ENCODE measurements at places on chromosomes 2 and 18. TPM values are rescaled to one million over a fixed set of nuclear protein-coding genes. Genes with fewer than 3 reads are reported as not detected.

CRYGD gene
- not detected for total RNA-seq

DNA sequence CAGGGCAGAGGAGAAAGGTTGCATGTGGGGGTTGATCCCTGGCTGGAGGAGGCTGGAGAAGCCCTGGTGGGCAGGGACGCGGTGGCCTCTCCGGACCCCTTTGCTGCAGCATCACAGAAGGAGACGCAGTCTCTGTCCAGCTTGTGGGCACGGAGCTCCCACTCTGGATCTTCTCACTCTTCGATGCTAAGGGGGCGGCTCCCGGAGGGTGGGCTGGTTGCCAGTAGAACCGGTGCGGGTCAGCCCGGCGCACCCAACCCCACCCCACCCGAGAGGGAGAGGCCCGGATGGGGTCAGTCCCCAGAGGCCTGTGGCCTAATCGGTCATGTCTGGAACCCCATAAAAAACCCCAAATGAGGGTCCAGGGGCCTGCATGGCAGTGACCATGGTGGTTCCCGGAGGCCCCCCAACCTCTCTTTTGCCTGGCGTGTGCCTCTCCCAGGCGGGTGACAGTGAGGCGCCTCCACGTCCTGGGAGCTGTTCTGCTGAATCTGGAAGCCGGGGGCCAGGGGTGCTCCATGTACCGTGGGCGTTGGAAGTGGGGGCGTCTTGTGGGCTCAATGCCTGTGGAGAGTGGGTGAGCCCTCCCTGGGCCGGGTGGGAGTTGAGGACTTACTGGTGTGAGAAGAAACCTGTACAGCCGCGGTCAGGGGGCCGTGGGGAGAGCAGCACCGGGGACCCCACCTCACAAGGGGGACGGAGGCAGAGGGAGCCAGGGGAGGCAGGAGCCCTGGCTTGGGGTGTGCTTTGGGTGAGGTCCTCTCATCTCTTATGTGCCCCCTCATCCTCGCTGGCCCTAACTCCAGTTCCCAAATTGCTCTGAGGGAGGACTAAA, 79.6 kb downstream of the RTP5 start:
- no peak for DNase-seq

FHOD3 gene
- 12.7 TPM for total RNA-seq

CFAP53 gene
- 0.46 TPM for total RNA-seq

DNA sequence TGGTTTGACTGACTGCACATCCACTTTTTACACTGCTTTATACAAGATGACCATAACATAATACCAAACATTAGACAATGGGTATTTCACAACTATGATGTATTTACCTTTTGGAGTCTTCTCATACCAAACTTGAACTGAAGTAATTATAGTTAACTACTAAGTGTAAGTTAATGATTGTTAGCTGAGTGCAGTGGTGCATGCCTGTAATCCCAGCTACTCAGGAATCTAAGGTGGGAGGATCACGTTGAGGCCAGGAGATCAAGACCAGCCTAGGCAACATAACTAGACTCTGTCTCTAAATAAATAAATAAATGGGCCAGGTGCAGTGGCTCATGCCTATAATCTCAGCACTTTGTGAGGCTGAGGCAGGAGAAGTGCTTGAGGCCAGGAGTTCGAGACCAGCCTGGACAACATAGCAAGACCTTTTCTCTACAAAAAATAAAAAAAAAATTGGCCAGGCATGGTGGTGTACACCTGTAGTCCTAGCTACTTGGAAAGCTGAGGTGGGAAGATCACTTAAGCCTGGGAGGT, 44.9 kb upstream of the ORC2 start:
- no peak for DNase-seq

- no peak for DNase-seq
Observed at GRCh38 chr2:126886211-126886915, 12.3 kb upstream of the TEX51 start.

DNA sequence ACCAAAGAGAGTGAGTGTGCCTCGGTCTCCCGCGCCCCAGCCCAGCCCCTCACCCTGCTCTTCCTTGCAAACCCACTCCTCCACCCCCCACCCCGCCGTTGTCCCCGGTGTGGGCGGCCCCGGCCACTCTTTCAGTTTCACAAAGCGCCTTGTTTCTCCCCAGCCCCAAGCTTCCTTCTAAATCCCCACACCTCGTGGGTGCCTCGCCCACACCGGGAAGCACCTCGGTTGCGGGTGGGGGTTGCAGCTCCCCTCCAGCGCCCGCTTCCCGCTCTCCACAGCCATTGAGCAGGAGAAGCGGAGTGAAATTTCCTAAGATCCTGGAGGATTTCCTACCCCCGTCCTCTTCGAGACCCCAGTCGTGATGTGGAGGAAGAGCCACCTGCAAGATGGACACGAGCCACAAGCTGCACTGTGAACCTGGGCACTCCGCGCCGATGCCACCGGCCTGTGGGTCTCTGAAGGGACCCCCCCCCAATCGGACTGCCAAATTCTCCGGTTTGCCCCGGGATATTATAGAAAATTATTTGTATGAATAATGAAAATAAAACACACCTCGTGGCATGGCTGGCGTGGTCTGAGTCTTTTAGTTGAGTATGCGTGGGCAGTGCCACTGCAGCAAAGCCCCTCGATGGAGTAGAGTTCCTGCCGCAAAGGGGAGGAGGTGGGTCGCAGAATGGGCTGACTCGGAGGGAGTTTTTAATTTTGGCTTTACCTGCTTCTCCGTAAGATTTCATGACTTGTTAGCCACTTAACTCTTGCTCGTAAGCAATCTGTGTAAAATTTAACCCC, 848 bp downstream of the TMSB10 start:
- no peak for DNase-seq

DNA sequence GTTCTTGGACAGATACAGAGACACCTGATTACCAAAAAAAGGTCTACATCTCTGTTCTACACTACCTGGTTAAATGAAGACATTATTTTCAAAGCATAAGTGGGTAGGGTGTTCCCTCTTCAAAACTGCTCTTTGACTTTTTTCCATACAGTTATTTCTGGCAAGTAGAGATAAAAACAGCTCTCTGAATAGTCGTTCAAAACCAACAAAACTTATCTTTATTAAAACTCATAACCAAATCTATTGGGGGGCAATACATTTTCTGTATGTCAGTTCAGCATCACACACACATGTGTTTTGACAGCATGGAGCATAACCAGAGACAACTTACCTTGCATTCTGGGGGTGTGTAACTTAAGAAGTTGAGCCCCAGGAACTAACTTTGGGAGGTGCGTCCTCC, 149.0 kb upstream of the EPC2 start:
- no peak for DNase-seq

CTAGE1 gene
- total RNA-seq, result not detected

ARPC2 gene
- total RNA-seq, result 794 TPM

ABCG8 gene
- not detected for total RNA-seq

GRCh38 chr2:144944546-144945220, 424.8 kb upstream of the ZEB2 start:
- peak; percentile 74 for DNase-seq

GRCh38 chr2:235480614-235481013, 13.2 kb upstream of the AGAP1 start:
- no peak for DNase-seq

DNA sequence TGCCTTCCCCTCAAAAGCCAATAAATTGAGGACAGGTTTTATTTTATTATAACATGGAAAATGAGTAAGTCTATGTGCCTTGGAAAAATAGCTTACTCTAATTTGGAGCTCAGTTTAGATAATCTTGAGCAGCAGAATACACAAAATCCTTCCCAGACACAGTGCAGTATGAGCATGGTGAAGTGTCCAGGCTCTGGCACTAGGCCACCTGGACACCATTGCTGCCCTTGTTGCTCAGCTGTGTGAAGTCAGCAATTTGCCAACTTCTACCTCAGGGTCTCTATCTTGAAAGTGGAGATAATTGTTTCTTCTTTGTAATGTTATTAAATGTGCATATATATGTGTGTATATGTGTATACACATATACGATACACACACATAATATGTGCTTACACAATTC, 104.9 kb upstream of the CAVIN2 start:
- no peak for DNase-seq

GRCh38 chr2:1140389-1141003, 189.8 kb downstream of the SNTG2 start:
- DNase-seq, result no peak

DNA sequence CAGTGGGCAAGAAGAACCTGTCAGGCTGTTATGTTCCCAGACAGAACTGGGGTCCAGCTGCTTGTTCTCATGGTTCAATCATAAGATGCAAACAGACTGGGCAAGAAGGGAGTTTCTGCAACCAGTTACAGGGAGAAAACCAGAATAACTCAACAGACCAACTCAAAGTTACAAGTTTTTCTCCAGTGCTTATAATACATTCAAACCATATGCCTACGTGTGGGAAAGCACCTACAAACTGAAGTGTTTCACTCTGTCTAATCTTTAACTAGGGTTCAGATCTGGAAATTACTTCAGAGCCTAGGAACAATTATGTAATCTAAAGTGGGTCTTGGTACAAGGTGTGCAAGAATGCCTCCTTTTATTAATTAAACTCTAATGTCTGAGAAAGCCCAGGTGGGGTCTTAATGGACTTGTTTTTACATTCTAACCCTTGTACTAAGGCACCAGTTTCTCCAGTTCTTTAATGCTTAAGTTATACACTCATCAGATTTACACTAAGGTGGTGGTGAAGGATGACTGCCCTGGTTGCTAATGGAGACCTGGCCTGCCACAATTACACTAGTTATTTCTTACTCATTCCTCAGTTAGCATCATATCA, 951.9 kb downstream of the TSN start:
- DNase-seq, result no peak

- no peak for DNase-seq
Observed at GRCh38 chr2:212327171-212327809, 211.3 kb downstream of the ERBB4 start.

PAX8 gene
- total RNA-seq, result 7.0 TPM

SUCLG1 gene
- total RNA-seq, result 76.1 TPM

GRCh38 chr2:239608723-239609122, 207.9 kb upstream of the HDAC4 start:
- DNase-seq, result no peak

GRCh38 chr2:55518841-55519165, 715 bp upstream of the CFAP36 start:
- no peak for DNase-seq

CNRIP1 gene
- total RNA-seq, result not detected

GRCh38 chr2:105406221-105406620, 7.4 kb upstream of the FHL2 start:
- DNase-seq, result peak; percentile 83

DNA sequence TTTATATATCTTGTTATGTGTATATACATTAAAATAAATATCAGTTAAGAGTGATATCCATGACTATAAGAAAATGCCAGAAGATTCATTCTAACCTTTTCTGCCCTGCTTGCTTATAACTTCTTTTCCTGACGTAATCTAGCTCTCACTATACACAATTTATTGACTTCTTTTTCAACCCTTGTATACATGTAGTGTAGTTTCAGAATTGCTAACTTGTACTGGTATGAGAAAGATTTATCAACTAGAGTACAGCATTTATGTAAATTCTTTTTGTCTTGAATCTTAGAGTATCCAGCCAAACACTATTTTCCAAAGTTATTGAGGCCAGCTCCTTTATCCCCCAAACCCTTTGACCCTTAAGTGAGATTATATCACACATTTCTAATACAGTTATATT, 798.0 kb upstream of the RAB6C start:
- no peak for DNase-seq

GRCh38 chr2:230328155-230328458, 1.1 kb downstream of the SP140L start:
- no peak for DNase-seq

- DNase-seq, result no peak
Observed at GRCh38 chr2:19480673-19481072, 122.2 kb upstream of the OSR1 start.

DNA sequence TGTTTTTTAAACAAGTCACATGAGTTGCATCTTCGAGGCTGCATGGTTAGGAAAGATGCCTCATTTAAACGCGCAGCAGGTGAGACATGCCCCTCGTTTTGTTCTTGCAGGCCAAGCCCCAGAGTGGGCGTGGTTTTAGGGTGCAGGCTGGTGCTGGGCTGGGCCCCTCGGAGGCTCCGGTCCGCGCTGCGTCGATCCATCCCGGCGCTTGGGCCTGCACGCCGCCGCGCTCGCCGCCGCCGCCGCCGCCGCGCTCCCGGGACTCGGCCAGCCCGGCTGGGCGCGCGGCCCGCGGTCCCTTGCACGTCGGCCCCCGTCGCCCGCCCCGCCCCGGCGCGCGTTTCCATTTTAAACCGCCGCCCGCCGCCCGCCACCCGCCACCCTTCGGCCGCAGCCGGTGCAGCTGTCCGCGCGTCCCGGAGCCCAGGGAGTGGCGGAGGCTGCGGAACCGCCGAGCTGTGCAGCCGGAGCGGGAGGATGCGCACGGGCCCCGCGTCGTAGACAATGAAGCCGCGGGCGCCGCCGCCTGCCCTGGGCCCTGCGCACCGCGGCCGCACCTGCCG, 175.5 kb downstream of the AGAP1 start:
- DNase-seq, result peak; percentile 31

DNA sequence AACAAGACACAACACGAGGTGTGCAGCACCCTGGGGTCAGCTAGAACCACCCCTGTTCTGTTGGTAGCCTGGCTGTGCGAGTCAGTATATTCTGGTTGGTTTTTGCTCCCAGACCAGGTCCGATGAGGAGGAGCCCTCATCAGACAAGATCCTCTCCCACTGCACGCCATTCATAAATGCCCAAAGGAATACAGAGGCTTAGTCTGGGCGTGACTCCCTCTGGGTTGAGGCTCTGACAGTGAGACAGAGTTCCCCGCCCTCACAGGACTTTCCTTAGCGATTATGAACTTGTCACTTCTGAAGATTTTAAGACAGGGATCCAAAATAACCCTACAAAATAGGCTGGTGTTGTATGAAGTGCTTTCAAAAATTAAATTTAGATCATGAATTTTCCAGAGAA, 85.5 kb upstream of the MC2R start:
- no peak for DNase-seq

DNA sequence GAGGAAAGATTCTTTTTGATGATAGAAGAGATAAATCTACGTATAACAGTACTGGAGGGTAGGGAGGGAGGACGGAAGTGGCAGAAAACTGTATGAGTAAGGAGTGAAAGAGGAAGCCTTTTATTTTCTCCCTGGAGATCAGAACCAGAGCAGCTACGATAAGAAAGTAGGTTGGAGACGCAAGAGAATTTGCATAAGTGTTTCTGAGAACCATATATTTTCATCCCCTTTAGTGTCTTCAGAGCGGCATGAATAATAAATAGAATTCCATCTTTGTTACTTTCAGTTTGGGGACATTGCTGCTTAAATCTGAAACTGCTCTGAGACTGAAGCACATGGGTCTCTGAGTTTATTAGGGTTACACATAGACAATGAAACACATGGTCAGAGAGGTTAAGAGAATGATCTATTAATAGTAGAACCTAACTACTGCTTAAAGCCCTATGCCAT, 230.2 kb upstream of the TNP1 start:
- no peak for DNase-seq

- no peak for DNase-seq
Observed at GRCh38 chr2:234772733-234773060, 179.1 kb upstream of the SH3BP4 start.
